Astrocyte of the hippocampus (primary cell): ENCODE measurements at places on chromosomes 1 and 21.
A peak's percentile ranks its signal among the peaks of the same experiment; 100 is the strongest.

GRCh38 chr1:151859891-151860293, 6.4 kb upstream of the THEM5 start:
- DNase-seq, result no peak

DNA sequence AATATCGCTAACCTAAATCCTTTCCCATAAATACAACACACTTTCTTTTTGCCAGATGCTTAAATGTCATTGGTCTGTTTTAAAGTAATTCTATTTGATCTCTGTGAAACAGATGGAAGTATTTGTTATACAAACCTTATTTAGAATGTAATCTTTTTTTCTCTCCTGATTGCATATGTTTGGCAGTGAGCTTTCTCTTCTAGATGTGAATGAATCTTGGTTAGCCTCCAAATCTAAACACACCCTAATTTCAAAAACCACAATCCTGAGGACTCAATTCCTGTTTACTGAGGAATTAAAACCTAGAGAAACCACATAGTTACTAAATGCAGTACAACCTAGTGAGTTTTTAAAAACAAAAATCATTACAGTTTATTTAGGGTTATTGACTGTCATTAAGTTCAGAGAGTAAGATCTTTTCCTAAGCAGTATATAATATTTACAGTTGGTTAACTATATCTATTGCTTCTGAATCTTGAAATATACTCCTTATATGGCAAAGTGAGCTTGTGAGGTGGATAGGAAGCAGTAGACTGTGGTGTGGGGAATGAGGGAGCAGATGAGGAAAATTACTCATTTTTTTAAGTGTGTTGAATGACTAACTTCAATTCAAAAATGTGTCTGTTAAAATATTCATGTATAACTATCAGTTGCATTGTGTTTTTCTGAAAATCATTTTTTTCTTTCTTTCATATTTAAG, 218.7 kb downstream of the FMN2 start:
- peak; percentile 60 for DNase-seq

- no peak for DNase-seq
These were observed 6.5 kb downstream of the FCGR2A start for GRCh38 chr1:161511756-161512060.

- no peak for DNase-seq
These were observed 301.6 kb downstream of the HLX start for GRCh38 chr1:221180704-221181368.
